ENCODE measurements at places on chromosomes 13 and 19. TPM values are rescaled to one million over a fixed set of nuclear protein-coding genes. Genes with fewer than 3 reads are reported as not detected.

Gene RAB3A
- 8.6 TPM for total RNA-seq

Gene SIGLEC7
- not detected for total RNA-seq

Gene KLF2
- total RNA-seq, result 11.7 TPM

Gene KL
- total RNA-seq, result 0.20 TPM

Gene SLC17A7
- total RNA-seq, result 0.17 TPM

Gene ZNF296
- total RNA-seq, result 0.07 TPM

Gene PRSS57
- not detected for total RNA-seq

Gene VN1R2
- total RNA-seq, result not detected

Gene CCNA1
- 0.39 TPM for total RNA-seq

Gene PRTN3
- total RNA-seq, result not detected

Gene ZNF667
- total RNA-seq, result 7.8 TPM

Gene ANGPTL4
- total RNA-seq, result 32.2 TPM

Gene ATXN8OS
- total RNA-seq, result not detected

Gene CRLF1
- total RNA-seq, result 68.1 TPM

Gene PCP2
- not detected for total RNA-seq

Gene CD33
- not detected for total RNA-seq

Gene ZNF723
- total RNA-seq, result not detected

Gene KIR3DL2
- total RNA-seq, result not detected

Gene AMER2
- total RNA-seq, result not detected

Gene MBD3L3
- not detected for total RNA-seq

Gene IGFL1
- not detected for total RNA-seq

Gene IZUMO2
- not detected for total RNA-seq

Gene RUBCNL
- total RNA-seq, result 2.7 TPM

Gene ZNF729
- total RNA-seq, result not detected

Gene ZNF611
- total RNA-seq, result 14.6 TPM

Gene CGB5
- total RNA-seq, result not detected

Gene ZNF471
- 6.7 TPM for total RNA-seq

Gene SHD
- total RNA-seq, result not detected

Gene SHC2
- total RNA-seq, result 2.4 TPM

Gene MKNK2
- 136 TPM for total RNA-seq

Gene ZNF790
- 8.1 TPM for total RNA-seq

Gene PRR22
- 0.13 TPM for total RNA-seq

Gene CEACAM21
- not detected for total RNA-seq

Gene C19orf44
- 4.5 TPM for total RNA-seq

Gene RB1
- total RNA-seq, result 34.9 TPM

Gene TTC9B
- total RNA-seq, result not detected

Gene PEX11G
- total RNA-seq, result 1.8 TPM

Gene ALKBH7
- 20.9 TPM for total RNA-seq

Gene ZMYM2
- 51.3 TPM for total RNA-seq

Gene SIGLEC10
- total RNA-seq, result not detected
